ENCODE measurements at places on chromosomes 16 and 17.

DNA sequence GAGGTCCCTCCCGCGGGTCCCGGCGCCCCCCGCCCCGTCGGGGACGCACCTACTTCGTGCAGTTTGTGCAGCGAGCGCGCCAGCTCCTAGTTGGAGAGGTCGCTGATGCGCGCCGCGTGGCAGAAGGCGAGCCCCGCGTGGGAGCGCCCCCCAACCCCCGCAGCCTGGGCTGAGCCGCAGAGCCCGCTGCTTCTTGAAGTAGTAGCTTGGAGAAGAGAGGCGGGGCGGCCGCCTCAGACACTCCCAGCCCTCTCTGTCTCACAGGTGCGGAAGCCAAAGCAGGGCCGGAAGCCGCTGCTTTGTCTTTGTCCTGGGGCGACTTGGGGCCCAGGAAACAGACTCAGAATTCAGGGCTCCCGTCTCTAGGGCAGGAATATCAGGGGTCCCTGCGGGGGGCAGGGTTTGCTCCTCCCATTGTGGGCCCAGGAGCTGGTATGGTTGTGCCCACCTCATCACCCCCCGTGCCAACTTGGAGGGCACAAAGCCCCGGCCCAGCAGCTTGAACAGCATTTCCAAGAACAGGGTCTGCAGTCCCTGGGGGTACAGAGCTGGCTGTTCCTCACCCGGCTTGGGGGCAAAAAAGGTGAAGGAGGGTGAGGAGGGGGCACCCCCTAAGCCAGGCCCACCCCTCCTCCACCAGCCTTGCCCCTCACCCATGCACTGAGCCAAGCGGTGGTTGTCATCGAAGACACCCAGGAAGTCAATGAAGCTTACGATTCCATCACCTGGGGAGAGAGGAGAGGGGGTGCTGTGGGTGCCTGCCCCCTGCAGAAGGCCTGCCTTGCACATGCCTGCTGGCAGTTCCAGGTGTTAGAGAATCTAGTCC lies 13.5 kb downstream of the SPATA32 start:
- peak; percentile 85 for DNase-seq

GRCh38 chr16:73248316-73248715 lies 200.4 kb upstream of the ZFHX3 start:
- DNase-seq, result no peak

GRCh38 chr17:57986841-57987580 lies 1.0 kb downstream of the VEZF1 start:
- DNase-seq, result peak; percentile 90

DNA sequence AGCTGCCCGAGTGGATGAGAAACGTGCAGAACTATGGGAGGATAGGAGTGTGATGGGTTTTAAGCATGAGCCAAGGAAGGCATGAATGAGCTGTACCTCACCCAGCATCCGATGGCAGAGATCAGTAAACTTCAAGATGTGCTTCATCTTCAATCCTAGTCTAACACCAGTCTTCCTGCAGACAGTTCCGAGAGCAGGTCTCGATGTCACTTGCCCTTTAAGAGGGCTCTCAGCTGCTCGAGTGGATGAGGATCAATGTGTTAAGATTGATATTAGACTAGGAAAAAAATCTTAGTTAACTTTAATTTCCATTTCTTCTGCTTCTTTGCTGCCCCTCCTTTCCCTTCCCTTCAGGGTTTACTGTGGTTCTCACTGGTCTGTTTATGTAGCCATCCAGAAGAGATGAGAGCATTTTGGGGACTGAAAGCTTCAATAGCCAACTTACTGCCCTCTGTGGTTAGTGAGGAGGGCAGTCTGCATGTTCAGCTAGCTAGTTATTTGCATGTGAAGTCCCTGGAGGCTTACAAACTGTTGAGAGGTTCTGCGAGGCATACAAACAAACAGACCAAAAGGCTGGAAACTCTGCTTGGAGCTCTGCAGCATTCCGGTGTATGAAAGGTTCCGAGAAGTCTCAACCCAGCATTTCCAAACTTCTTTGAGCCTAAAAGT lies 15.3 kb downstream of the KLHL36 start:
- DNase-seq, result no peak

GRCh38 chr16:88597856-88598491 lies 27.8 kb downstream of the ZC3H18 start:
- DNase-seq, result no peak

DNA sequence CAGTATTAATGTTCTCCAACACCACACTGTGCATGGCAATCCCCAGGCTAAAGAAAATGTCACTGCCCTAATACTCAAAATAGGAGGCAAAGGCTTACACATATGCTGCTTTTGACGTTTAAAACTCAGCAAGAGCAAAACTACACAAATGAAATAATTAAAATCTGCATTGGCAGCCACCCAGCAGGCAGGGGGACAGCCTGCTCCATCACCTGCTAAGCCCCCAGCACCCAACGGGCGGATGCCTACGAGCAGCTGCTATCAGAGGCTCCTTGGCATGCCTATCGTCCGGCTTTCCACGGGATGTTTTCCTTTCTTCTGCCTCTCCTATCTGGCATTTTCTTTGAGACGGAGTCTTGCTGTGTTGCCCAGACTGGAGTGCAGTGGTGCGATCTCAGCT lies 337.5 kb downstream of the SOX9 start:
- no peak for DNase-seq

DNA sequence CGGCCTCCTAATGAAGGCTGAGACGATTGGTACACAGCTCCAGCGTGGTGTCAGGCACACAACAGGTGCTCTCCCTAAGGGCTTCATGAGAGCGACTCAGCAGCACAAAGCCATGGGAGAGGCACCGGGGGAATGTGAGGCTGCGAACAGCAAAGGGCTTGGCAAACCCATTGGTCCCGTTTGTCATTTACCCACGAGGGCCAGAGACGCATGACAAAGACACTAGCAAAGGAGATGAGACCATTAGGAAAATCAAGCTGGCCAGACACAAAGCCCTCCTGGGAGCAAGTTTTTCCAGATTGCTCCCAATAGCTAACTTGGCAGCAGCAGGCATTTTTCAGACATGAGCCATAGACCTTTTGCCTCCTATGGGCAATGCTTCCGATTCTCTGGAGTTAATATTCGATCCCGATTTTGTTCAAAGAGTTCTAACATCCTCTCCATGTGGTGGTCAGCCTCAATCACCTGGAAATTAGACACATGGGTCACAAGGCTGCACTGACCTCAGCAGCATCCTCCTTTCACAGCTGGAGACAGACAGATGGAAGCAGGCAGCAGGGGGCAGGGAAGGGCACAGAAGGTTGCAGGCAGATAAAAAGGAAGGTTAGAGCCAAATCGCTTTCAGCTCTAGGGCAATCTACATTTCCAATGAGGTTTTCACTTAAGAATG lies 38.2 kb downstream of the TK2 start:
- peak; percentile 85 for DNase-seq

GRCh38 chr16:15641753-15642556 lies 999 bp downstream of the MARF1 start:
- DNase-seq, result no peak

GRCh38 chr16:66653581-66654350 lies 42.8 kb downstream of the CMTM4 start:
- no peak for DNase-seq

- DNase-seq, result no peak
Measured at GRCh38 chr16:69443927-69444631, 19.7 kb downstream of the CYB5B start.

- DNase-seq, result peak; percentile 40
Measured at GRCh38 chr17:57677301-57677700, 67.8 kb downstream of the CCDC182 start.

DNA sequence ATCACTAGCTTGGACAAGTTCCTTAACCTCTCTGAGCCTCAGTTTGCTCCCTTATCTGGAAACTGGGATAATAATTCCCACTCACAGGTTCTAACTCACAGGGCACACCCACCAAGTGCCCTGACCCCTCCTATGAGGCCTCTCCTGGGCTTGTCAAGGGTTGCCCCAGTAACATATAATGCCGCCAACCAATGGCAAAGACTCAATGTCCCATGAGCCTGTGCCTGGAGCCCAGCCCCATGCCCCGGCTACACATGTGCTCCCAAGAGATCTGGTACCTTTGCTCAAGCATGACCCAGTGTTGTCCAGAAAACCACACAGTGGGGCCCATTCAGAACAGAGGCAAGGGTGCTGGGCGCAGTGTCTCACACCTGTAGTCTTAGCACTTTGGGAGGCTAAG lies 8.5 kb upstream of the FBXL19 start:
- no peak for DNase-seq

DNA sequence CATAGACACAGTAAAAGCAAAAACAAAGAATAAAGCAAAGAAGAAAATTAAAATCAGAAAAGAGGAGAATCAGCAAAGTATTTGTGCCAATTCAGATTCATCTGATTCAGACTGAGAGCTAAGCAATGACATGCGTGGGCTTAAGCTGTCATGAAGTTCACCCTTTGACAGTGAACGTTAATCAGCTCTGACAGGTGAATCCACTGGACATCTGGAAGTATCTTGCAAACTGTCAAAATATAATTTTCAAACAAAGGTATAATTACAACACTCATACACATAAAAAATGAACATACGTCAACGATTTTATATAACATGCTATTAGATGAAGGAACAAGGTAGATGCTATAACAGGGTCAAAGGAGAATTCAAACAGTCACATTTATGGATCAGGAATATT lies 596.3 kb upstream of the SALL1 start:
- DNase-seq, result no peak

Data from islet precursor cell (in vitro differentiated cells).